ENCODE measurements at places on chromosomes 13 and 19. TPM values are rescaled to one million over a fixed set of nuclear protein-coding genes. Genes with fewer than 3 reads are reported as not detected.

GRCh38 chr13:54972838-54973237 lies 1944.2 kb downstream of the OLFM4 start:
- DNase-seq: no peak

DNA sequence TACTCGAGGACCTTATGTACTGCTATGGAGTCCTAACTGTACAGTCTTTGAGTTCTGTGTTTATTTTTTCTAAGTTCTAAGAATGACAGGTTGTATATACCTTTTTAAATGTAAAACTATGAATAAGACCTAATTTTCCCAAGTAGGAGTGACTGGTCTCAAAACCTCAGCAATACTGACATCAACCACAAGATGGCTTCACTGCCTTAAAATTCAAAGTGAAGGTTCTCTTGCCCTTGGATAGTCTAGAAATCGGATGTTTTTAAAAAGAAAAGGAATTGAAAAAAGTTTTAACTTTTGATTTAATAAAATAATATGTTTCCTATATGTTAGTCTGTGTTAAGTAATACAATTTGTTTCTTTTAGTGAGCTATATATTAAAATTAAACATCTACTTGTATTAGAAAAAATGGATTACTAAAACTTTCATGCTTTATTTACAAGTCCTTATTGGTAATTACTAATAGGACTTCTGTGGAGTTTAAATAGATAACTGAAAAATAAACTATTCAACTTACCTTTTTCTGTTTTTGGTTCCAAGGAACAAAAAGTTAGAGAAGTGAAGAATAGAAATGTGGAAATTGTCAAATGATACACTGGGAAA lies 52.0 kb downstream of the TDRD3 start:
- DNase-seq: no peak

GRCh38 chr19:54209058-54209810 lies 8.6 kb downstream of the RPS9 start:
- DNase-seq: no peak

DNA sequence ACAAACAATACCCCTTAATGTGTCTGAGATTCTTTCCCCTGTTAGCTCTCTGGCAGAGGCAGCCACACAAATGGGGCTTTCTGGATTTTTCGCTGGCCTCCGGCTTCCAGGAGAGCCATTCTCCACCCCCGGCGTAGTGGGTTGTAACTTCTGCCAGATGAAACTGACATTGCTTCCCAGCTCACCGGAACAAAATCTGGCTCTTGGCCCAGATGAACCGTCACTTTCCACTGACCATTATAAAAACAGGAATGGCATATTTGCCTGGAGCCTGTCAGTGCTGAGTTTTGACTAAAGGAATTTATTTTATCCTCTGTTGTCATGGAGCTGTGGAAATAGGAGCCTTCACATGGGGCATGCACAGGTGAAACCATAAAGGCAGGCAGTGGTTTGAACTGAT lies 120.6 kb upstream of the GPR12 start:
- no peak for DNase-seq

- no peak for DNase-seq
Observed at GRCh38 chr13:110206185-110206584, 100.8 kb downstream of the COL4A1 start.

- DNase-seq: no peak
Observed at GRCh38 chr13:37187105-37187504, 81.6 kb upstream of the CSNK1A1L start.

DNA sequence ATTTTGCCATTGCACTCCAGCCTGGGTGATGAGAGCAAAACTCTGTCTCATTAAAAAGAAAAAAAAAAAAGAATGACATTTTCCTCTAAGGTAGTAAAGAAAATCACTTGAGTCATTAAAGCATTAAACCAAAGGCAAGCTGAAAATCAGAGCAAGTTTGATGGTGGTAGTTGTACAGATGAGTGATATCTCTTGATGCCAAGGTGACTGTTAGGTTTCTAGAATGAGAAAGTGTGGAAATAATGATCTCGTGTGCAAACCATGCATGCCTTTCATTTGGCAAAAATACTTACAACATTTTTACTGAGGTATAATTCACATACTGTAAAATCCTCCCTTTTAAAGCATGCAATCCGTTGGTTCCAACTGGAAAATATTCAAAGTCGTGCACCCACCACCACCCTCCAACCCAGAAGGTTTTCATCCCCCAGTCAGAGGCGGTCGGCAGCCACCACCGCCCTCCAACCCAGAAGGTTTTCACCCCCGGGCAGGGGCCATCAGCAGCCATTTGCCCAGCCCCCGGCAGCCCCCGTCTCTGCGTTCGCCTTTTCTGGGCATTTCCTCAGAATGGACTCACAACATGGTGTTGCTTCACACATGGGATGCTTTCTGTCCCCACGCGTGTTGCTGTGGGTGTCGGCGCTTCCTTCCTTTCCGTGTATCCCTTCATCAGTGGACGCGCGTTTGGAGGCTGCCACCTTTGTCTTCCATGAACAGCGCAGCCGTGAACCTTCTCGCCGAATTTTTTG lies 90.2 kb downstream of the ATP11A start:
- DNase-seq: no peak

DNA sequence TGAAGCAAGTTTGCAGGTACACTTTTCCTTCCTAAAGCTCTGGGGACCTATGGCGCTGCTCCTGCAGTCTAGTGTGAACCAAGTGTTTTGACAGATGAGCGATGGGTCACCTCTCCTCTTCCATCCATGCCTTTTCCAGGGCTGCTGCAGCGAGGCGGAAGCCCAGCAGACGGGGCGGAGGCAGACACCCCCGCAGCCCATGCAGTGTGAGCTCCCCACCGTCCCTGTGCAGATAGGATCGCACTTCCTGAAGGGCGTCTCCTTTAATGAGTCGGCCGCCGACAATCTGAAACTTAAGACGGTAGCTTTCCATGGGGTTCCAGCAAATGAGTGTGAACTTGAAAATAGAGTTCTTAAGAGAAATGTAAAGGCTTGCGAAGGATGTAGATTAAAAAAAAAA lies 37.1 kb upstream of the GPI start:
- DNase-seq: no peak

GRCh38 chr13:23516702-23517101 lies 53.5 kb upstream of the TNFRSF19 start:
- no peak for DNase-seq

DNA sequence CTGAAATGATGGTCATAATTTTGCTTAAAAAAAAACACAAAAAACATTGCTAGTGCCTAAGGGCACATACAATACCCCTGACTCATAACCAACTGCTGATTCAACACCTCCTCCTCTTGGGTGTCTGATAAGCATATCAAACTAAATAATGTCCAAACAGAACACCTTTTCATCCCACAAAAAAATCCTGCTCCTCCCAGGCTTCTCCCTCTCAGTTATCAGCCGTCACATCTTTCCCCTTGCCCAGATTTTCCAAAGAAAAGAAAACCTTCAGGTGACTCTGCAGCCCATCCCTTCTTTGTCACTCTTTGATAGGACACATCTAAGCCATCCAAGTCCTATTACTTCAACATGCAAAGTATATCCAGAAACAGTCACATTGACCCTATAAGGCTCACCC lies 46.9 kb downstream of the ABCC4 start:
- DNase-seq: no peak

DNA sequence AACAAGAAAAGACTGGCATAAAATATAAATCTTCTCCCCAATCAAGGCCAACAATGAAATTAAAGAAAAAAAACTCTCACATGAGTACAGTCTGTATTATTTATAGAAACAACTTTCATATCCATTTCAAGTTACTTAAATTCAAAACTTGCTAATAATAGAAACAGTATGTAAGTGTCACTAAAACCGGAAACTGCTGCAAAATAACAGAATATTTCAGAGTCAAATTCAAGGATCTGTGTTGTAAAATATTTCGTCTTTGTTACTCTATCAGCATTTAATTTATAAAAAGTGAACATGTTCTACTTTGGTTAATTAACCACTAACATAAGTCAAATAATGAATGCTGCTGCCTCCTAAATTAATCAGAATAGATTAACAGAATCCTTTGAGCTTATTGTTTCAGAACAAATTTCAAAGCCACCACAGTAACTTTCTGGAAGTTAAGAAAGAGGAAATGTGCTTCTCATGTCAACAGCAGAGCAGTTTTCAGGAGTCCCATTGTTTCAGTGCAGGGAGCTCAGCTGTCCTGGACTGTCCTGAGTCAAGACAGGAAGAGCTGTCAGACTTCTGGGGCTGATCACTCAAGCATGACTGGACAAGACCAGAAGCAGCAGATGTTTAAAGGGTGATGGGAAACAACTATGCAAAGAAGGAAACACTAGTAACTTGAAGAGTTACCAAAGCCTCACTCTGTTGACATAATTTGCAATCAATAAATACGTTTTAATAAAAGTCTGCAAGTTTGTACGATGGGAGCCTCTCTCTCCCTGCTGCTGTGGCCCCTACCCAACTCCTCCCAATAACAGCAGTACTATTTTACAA lies 76.9 kb downstream of the FOXO1 start:
- peak; percentile 80 for DNase-seq

DNA sequence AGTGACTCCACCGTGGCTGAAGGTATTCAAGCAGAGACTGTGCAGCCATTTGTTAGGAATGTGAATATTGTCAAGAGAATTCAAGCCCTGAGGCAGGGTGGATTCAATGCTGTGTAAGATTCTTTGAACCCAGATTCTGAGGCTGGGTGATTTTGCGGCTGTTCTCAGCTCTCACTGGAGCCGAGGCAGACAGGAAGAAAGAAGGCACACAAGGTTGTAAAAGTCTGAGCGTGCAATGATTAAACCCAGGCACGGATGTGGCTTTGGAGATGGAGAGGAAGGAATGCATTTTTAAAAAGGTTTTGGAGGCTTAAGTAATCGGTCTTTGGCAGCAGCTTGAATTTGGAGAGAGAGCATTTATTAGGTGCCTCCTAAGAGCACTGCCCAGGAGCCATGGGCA lies 187.9 kb downstream of the KATNAL1 start:
- DNase-seq: no peak

GRCh38 chr19:5137571-5138124 lies 168.7 kb downstream of the KDM4B start:
- no peak for DNase-seq

- no peak for DNase-seq
Observed at GRCh38 chr13:25490236-25490635, 118.5 kb downstream of the ATP8A2 start.

DNA sequence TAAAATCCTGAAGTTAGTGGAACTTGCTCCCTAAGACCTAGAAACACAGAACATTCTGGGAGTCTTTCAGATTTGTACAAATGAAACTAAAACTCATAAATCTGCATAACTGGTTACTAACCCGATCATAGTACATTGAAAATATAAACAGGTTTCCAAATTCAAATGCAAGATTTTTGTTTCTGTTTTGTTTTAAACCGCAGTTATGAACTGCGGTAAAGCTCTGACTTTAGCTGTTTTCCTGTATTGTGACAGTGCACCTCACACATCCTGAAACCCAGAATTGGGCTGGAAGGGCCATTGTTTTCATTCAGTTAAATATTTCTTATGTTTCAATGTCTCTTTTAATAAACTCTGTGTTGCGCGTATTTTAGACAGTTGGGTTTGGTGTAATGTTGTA lies 204.7 kb downstream of the SHISA2 start:
- DNase-seq: no peak

GRCh38 chr13:106010836-106011235 lies 524.6 kb downstream of the EFNB2 start:
- no peak for DNase-seq

- DNase-seq: no peak
Observed at GRCh38 chr19:30063650-30064347, 121.8 kb downstream of the URI1 start.

GRCh38 chr19:46311444-46311843 lies 14.6 kb downstream of the HIF3A start:
- no peak for DNase-seq

DNA sequence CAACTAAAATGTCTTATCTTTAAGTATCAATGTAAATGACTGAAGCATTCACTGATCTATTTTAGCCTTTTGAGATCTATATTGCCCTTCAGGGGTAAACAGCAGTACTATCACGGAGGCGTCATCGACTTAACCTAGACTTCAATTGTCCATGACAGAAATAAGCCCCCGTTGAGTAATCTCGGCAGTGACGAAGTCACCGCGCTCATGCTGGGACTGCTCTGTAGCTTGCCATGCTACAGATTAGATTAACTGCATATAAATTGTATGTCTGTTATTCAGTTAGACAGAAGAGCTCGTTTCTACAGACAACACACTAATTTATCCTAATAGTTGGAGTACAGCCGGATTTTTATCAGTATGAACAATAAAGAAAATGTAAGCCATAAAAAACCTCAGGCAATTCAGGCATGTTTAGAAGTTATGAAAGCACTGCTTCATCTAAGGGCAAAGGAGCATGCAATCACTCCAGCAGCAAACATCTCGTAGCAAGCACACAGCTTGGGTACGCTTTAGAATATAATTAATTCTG lies 56.6 kb downstream of the TUBGCP3 start:
- DNase-seq: no peak

DNA sequence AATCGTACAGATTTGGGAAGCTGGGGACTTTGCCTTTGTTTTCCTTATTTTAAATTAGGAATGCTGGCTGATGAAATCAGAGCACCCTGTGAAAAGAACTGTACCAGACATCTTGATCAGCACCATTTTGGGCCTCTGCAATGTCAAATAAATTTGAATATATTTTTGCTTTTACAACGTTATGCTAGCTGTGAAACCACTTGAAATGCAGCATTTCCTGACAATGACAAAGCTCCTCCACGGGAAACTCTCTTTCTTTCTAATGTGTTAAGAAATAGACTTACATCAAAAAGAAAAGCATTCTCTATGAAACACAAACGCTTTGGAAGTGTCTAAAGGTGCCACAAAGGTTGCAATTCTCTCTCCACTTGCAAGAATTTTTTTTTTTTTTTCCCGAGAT lies 47.1 kb upstream of the MAP3K10 start:
- DNase-seq: no peak

DNA sequence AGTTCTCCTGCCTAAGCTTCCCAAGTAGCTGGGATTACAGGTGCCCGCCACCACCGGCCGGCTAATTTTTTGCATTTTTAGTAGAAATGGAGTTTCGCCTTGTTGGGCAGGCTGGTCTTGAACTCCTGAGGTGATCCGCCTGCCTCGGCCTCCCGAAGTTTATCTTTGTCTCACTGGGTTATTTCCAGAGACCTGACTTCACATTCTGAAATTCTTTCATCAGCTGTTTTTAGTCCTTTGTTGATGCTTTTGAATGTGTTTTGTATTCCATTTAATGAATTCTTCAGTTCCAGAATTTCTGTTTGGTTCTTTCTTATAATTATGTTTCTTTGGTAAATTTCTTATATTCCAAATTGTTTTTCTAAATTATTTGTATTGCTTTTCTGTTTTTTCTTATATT lies 55.4 kb upstream of the MLNR start:
- DNase-seq: no peak

The AP1M2 gene
- not detected for total RNA-seq

The CTU1 gene
- 4.2 TPM for total RNA-seq

The TMEM38A gene
- 13.1 TPM for total RNA-seq

The PNMA8B gene
- total RNA-seq: 0.75 TPM

The FAM174C gene
- total RNA-seq: 20.0 TPM

The KCNN1 gene
- 0.19 TPM for total RNA-seq

The KCTD4 gene
- not detected for total RNA-seq

The ZNF790 gene
- 7.8 TPM for total RNA-seq

The EFNB2 gene
- 17.8 TPM for total RNA-seq
